ENCODE measurements at places on chromosomes 3 and 15.
A peak's percentile ranks its signal among the peaks of the same experiment; 100 is the strongest.

- H3K4me3 ChIP-seq, result no peak overlapping the region
- H3K27ac ChIP-seq, result no peak overlapping the region
- no peaks in the 10 kb centered on the region for H3K36me3 ChIP-seq
- no peaks in the 10 kb centered on the region for H3K27me3 ChIP-seq
- DNase-seq, result no peak
Observed at GRCh38 chr3:39707314-39707909, 102.0 kb upstream of the MYRIP start.

- DNase-seq, result no peak
- no peaks in the 10 kb centered on the region for H3K4me1 ChIP-seq
- no peak overlapping the region for H3K4me3 ChIP-seq
- no peak overlapping the region for H3K27ac ChIP-seq
- no peaks in the 10 kb centered on the region for H3K27me3 ChIP-seq
Observed at GRCh38 chr3:184058029-184058428, 5.2 kb downstream of the HTR3C start.

DNA sequence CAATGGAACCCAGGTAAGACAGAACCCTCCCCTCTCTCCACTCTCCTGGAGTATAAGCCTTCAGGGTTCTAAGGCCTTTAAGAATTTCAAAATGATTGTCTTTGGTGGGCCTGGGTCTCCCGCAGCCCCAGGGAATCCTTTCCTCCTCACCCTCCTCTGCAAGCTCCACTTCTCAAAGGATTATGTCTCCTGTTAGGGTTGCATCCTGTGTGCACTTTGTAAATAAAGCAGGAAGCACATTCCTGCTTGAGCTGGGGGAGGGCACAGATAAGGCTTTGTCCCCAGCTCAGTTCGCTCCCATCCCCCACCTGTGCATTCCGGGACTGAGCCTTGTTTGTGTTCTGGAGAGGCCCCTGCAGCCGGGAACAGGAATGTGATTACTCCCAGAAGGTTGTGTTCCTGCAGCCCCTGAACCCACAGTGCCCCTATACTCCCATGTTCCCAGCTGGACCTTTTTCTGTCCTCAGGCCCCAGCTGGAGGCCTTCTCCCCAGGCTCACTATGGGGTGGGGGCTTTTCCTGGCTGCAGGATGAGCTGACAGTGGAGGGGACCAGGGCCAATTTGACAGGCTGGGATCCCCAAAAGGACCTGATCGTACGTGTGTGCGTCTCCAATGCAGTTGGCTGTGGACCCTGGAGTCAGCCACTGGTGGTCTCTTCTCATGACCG is 9.5 kb downstream of the TYRO3 start:
- no peaks in the 10 kb centered on the region for H3K27me3 ChIP-seq
- DNase-seq, result no peak
- H3K27ac ChIP-seq, result no peak overlapping the region
- no peaks in the 10 kb centered on the region for H3K4me1 ChIP-seq
- H3K36me3 ChIP-seq, result no peaks in the 10 kb centered on the region

GRCh38 chr3:66041116-66041515 is 2.4 kb upstream of the MAGI1 start:
- no peaks in the 10 kb centered on the region for H3K27me3 ChIP-seq
- H3K4me1 ChIP-seq, result no peaks in the 10 kb centered on the region
- no peaks in the 10 kb centered on the region for H3K36me3 ChIP-seq
- no peak for DNase-seq
- no peak overlapping the region for H3K27ac ChIP-seq

- no peaks in the 10 kb centered on the region for H3K4me1 ChIP-seq
- no peak overlapping the region for H3K27ac ChIP-seq
- no peaks in the 10 kb centered on the region for H3K27me3 ChIP-seq
Observed at GRCh38 chr3:19539518-19540392, 391.4 kb downstream of the KCNH8 start.

DNA sequence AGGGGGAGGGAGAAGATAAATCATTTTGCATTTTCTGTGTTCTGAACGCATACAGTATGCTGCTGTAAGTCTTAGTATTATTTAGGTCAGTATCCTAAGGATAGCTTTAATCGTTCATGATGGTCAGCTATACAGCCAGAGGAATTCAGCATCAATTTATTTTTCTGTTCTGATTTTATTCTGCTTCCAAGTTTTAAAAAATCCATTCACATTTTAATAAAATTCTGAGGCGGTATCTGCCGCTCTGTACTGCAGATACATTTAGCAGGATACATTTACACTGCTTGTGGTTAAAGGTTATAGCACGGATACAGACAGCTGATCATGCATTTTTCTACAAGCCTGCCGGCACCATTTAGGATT is 17.8 kb downstream of the ZBTB38 start:
- H3K36me3 ChIP-seq, result no peaks in the 10 kb centered on the region
- H3K4me3 ChIP-seq, result no peak overlapping the region
- no peaks in the 10 kb centered on the region for H3K27me3 ChIP-seq

GRCh38 chr3:46096781-46097180 is 69.5 kb upstream of the XCR1 start:
- H3K4me1 ChIP-seq, result no peaks in the 10 kb centered on the region
- no peak overlapping the region for H3K4me3 ChIP-seq
- peak overlapping the region; percentile 25 for H3K27ac ChIP-seq
- H3K36me3 ChIP-seq, result no peaks in the 10 kb centered on the region
- no peak for DNase-seq
- no peaks in the 10 kb centered on the region for H3K27me3 ChIP-seq

DNA sequence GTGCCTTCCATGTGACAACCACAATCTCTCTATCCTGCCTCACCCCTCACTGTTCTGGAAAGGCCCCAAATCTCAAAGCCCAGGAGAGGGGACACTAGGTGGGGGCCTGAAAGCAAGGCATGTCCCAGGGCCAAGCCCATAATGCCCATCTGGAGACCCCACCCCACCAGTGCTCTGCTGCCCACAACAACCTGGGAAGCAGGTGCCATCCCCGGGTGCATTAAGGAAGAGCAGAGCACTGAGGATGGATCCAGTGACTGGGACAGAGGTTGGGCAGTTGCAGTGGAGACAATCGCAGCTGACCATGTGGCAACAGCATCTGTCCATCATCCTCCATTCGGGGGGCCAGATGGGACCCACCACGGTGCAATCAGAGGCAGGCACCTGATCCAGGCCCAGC is 106.2 kb upstream of the PRR20G start:
- H3K4me1 ChIP-seq, result no peaks in the 10 kb centered on the region
- no peak for DNase-seq
- no peaks in the 10 kb centered on the region for H3K36me3 ChIP-seq
- no peak overlapping the region for H3K27ac ChIP-seq

DNA sequence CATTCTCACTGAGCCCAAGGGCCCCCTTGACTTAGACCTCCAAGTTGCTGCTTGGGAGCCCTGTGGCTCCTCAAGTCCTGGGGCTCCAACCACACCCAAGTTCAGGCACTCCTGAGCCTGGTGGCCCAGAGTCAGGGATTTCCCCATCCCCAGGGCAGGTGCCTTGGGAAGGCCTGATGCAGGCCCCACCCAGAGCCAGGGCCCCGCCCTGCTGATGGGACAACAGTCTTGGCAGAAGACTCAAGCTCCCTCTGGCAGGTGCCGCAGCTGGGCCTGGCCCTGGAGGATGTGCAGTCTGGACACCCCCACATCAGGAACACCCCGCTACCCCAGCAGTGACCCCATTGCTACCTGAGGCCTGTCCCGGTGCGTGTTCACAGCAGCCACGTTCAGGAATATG is 17.7 kb upstream of the SHISA5 start:
- no peak overlapping the region for H3K27ac ChIP-seq
- DNase-seq, result no peak
- no peaks in the 10 kb centered on the region for H3K36me3 ChIP-seq
- no peaks in the 10 kb centered on the region for H3K27me3 ChIP-seq

GRCh38 chr15:39156166-39156565 is 424.7 kb upstream of the THBS1 start:
- H3K4me1 ChIP-seq, result no peaks in the 10 kb centered on the region
- no peak overlapping the region for H3K4me3 ChIP-seq
- no peaks in the 10 kb centered on the region for H3K27me3 ChIP-seq
- peak overlapping the region; percentile 15 for H3K27ac ChIP-seq

- H3K27ac ChIP-seq, result no peak overlapping the region
- no peak for DNase-seq
- H3K36me3 ChIP-seq, result no peaks in the 10 kb centered on the region
- no peaks in the 10 kb centered on the region for H3K4me1 ChIP-seq
Observed at GRCh38 chr3:80350771-80351170, 583.0 kb upstream of the ROBO1 start.

DNA sequence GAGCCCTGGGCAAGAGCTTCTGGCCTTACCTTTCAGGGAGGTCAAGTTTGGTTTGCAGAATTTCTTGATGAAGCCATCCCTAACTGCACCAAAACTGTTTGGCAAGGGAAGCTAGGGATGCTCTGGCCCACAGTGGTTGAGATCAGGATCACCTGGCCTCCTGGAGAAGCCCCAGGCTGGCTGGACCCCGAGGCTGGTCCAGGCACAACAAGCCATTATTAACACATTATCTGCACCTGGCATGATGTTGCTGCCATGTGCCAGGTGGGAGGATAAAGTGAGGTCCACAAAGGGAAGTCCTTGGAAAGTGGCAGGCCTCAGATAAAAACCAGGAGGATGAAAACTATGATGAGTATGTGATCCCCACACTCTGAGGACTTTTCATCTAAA is 35.9 kb upstream of the DUSP7 start:
- DNase-seq, result no peak
- H3K4me1 ChIP-seq, result no peaks in the 10 kb centered on the region
- no peak overlapping the region for H3K4me3 ChIP-seq
- H3K36me3 ChIP-seq, result no peaks in the 10 kb centered on the region
- H3K27ac ChIP-seq, result no peak overlapping the region

DNA sequence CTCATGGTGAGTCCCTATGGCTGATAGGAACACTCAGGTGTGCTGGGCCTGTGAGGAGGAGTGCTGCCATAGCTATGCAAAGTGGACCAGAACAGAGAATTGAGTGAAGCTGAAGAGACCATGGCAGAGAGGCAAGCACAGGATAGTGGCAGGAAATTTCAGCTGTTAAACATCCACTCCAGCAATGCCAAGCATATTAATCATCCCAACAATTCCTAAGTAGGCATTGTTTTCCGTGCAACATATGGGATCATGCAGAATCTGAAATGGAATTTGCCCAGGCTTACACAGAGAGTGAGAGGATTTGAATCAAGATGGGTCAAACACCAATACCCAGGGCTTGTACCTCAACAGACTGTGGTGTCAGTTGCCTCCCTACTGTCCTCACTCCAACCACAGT is 582.6 kb upstream of the UBE2E2 start:
- no peak overlapping the region for H3K27ac ChIP-seq
- no peaks in the 10 kb centered on the region for H3K36me3 ChIP-seq
- no peak overlapping the region for H3K4me3 ChIP-seq
- H3K4me1 ChIP-seq, result no peaks in the 10 kb centered on the region
- H3K27me3 ChIP-seq, result no peaks in the 10 kb centered on the region
- no peak for DNase-seq

- no peaks in the 10 kb centered on the region for H3K27me3 ChIP-seq
Observed at GRCh38 chr3:124569761-124570160, 160.5 kb upstream of the UMPS start.

GRCh38 chr3:180416111-180416594 is 185.8 kb upstream of the TTC14 start:
- H3K27ac ChIP-seq, result no peak overlapping the region
- no peak for DNase-seq
- H3K4me1 ChIP-seq, result no peaks in the 10 kb centered on the region
- no peaks in the 10 kb centered on the region for H3K27me3 ChIP-seq
- H3K4me3 ChIP-seq, result no peak overlapping the region

DNA sequence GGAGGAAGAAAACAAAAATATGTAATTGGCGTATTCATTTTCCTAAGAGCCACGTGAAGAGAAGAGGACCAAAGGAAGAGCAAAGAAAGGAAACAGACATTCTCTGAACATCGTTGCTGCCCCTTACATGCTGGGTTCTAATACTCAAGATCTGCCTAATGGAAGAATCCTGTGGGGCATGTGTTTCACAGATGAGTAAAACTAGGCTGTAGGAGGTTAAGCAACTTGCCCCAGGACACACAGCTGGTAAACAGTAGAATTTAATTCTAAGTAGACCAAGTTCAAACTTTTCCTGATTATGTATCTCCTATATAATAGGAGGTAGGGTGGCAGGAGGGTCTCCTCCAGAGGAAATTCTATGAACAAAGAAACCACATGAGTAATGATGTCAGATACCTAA is 106.1 kb upstream of the TNFAIP8L3 start:
- DNase-seq, result no peak
- H3K4me3 ChIP-seq, result no peak overlapping the region
- H3K4me1 ChIP-seq, result no peaks in the 10 kb centered on the region
- H3K36me3 ChIP-seq, result no peaks in the 10 kb centered on the region
- no peak overlapping the region for H3K27ac ChIP-seq

DNA sequence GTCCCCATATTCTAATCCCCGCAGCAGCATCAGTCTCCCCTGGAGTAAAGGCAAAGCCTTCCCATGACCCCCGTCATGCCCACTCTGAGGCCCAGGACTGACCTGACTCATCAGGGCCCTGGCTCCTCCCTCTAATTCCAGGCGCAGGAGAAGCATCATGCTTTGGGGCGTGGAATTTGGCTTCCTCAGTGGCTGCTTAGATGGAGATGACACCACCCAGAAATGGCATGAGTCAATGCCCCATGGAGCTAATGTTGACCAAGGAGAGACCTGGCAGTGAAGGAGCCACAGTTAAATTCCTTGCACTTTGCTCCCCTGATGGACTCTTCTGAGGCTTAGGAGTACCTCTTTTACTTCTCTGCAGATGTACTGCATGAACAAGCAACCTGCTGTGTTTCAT is 204.2 kb upstream of the PROK2 start:
- no peak overlapping the region for H3K4me3 ChIP-seq
- no peak overlapping the region for H3K27ac ChIP-seq
- DNase-seq, result no peak
- H3K27me3 ChIP-seq, result no peaks in the 10 kb centered on the region
- H3K4me1 ChIP-seq, result no peaks in the 10 kb centered on the region

GRCh38 chr3:150607267-150608065 is 4.3 kb downstream of the SELENOT start:
- no peaks in the 10 kb centered on the region for H3K4me1 ChIP-seq
- no peak overlapping the region for H3K4me3 ChIP-seq
- H3K27me3 ChIP-seq, result no peaks in the 10 kb centered on the region
- DNase-seq, result no peak
- H3K36me3 ChIP-seq, result no peaks in the 10 kb centered on the region

DNA sequence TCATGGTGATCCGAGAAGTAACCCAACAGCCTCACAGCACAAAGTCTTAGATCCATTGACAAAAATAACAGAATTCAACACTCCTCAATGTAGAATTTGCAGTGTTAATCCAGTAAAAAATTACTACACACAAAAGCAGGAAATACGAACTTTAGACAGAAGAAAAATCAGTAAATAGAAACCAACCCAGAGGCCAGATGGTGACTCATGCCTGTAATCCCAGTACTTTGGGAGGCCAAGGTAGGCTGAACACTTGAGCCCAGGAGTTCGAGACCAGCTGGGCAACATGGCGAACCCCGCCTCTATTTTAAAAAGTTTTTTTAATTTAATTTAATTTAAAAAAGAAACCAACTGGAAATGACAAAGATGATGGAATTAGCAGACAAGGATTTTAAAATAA is 36.1 kb downstream of the SELENOT start:
- no peak overlapping the region for H3K27ac ChIP-seq
- no peaks in the 10 kb centered on the region for H3K4me1 ChIP-seq
- H3K36me3 ChIP-seq, result no peaks in the 10 kb centered on the region
- DNase-seq, result no peak
- H3K27me3 ChIP-seq, result no peaks in the 10 kb centered on the region

- H3K36me3 ChIP-seq, result no peaks in the 10 kb centered on the region
- H3K4me3 ChIP-seq, result no peak overlapping the region
- DNase-seq, result no peak
Observed at GRCh38 chr15:87577336-87577735, 679.2 kb downstream of the NTRK3 start.

- H3K36me3 ChIP-seq, result no peaks in the 10 kb centered on the region
- H3K4me1 ChIP-seq, result peaks cover 7% of the 10 kb centered on the region
- no peak for DNase-seq
- no peaks in the 10 kb centered on the region for H3K27me3 ChIP-seq
- H3K4me3 ChIP-seq, result no peak overlapping the region
Observed at GRCh38 chr15:90038632-90039095, 37.5 kb downstream of the ZNF710 start.

All from breast epithelium (tissue), 4 donors.